ENCODE measurements at places on chromosomes 1 and 21. TPM values are rescaled to one million over a fixed set of nuclear protein-coding genes. Genes with fewer than 3 reads are reported as not detected.
A peak's percentile ranks its signal among the peaks of the same experiment; 100 is the strongest.

Gene SMCP
- total RNA-seq: not detected

DNA sequence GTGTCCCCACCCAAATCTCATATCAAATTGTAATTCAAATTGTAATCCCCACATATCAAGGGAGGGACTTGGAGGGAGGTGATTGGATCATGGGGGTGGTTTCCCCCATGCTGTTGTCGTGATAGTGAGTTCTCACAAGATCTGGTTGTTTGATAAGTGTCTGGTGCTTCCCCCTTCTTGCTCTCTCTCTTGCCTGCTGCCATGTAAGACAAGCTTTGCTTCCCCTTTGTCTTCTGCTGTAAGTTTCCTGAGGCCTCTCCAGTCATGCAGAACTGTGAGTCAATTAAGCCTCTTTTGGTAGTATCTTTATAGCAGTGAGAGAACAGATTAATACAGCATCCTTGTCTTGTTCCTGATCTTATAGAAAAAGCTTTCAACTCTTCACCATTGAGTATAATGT, 6.5 kb upstream of the LRRC39 start:
- no peak for DNase-seq

Gene SPOCD1
- 0.51 TPM for total RNA-seq

DNA sequence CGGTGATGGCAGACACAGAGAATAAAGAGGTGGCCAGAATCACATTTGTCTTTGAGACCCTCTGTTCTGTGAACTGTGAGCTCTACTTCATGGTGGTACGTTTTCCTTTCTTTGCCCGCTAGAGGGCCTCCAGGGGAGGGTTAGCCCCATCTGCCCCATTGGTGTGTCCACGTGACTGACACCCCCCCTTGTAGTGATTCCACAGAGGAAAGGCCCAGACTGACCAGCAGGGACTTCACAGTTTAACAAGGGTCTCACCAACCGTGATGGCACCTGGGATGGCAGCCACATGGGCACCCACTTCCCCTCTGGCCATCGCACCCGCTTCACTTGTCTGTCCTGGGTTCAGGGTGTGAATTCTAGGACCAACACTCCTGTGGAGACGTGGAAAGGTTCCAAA, 22.3 kb upstream of the SARS1 start:
- no peak for DNase-seq

- DNase-seq: no peak
Measured at GRCh38 chr21:42786884-42787283, 92.5 kb downstream of the WDR4 start.

DNA sequence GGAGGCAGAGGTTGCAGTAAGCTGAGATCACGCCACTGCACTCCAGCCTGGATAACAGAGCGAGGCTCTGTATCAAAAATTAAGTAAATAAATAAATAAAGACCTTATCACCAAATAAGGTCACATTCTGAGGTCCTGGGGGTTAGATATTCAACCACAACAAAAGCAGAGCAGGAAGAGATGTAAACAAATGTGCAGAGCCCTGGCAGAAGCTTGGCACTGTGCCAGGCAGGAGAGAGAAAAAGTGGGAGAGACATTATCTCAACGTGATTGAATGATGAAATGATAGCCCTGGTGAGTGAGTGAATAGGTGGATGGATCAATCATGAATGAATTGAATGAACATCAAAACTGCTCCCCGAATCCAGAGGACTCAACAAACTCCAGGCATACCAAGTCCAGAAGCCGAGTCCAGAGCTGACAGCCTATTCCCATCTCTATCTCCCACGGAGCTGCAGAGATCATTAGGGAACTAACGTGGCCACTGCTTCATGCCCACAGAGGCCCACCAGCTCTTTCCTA, 150.7 kb downstream of the TOMM20 start:
- DNase-seq: no peak

Gene KCNJ15
- 79.1 TPM for total RNA-seq

DNA sequence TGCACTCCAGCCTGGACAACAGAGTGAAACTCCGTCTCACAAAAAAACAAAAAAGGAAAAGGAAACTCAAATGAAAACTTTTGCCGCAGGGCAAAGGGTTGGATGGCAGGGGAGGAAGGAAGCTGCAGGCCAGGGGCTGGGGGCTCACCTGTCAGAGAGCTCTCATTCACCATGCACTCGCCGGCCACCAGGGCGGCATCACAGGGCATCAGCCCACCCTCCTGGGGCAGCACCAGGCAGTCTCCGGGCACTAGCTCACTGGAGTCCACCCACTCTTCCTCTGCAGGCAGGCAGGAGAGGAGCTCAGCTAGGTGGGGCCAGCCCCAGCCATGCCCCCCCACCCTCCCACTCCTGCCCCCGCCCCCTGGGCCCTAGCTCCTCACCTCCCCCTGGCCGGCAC, 11.9 kb downstream of the ATP13A2 start:
- DNase-seq: no peak

- no peak for DNase-seq
Measured at GRCh38 chr21:31349208-31349607, 5.1 kb upstream of the TIAM1 start.

Gene ACKR1
- 12.1 TPM for total RNA-seq

DNA sequence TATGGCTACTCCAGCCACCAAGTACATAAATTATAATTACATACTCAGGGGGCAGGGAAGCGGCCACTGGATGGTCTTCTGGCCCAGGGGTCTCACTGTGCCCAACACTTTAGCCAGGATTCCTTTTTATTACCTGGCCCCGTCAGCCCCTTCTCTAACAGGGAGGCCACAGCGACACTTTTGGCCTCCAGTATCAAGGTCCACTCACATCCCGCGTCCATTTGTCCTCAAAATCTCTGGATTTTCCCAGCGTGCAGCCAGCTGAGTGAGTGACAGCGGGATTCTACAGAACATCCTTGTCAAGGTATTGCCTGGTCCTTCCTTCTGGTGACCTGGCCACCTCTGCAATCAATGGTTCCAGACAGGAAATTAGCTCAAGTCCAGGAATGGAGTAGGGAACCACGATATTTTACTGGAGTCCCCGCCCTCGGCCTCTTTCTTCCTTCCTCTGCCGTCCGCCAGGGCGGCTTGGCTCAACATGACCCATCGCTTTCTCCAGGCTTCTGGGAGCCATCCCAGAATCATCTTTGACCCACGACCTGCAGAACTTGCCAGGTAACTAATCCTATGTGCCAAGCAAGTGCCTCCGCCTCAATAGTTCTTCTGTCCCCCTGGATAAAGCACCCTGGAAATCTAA, 2.7 kb upstream of the COL6A2 start:
- DNase-seq: no peak

DNA sequence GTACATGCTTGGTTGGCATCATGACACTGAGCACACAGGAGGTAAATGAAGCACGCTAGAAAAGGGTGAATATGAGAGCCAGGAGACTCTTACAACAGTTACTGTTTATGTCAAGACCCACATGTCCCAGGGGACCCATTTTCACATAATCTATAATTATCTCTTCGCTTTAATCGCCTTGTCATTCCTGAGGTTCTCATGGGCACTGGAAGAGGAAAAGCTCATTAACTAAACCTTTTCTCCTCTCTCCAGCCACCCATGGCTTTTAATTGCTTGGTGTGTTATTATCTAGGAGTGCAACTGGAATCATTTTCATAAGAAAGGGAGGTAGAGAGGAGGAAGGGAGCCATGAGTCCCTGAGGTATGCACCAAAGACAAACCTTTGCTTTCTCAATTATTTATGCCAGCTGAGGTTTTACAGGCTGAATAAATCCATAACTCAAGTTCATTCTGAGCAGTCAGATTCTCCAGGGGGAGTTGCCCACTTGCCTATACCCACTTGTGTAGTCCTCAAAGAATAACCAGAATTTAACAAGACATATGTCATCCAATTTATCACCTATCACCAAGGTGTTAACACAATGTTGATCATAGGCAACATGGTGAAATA, 77.4 kb downstream of the ACBD6 start:
- no peak for DNase-seq

- DNase-seq: no peak
Measured at GRCh38 chr1:44067266-44068250, 36.3 kb upstream of the SLC6A9 start.

DNA sequence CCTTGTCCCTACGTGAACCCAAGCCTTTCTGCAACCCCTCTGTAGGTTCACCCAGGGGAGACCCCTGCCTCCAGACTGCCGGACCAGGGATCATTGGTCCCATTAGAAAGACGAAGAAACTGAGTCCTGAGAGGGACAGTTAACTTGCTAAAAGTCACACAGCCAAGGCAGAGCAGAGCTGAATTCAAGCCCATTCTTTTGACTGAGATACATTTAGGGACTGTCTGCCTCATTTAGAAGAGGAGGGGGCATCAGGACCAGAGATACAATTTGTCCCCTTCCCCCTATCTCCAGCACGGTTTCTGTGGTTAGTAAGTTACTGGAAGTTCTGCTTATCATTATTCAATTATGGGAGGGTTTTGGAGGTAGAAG, 19.1 kb downstream of the KCNQ4 start:
- peak; percentile 41 for DNase-seq

DNA sequence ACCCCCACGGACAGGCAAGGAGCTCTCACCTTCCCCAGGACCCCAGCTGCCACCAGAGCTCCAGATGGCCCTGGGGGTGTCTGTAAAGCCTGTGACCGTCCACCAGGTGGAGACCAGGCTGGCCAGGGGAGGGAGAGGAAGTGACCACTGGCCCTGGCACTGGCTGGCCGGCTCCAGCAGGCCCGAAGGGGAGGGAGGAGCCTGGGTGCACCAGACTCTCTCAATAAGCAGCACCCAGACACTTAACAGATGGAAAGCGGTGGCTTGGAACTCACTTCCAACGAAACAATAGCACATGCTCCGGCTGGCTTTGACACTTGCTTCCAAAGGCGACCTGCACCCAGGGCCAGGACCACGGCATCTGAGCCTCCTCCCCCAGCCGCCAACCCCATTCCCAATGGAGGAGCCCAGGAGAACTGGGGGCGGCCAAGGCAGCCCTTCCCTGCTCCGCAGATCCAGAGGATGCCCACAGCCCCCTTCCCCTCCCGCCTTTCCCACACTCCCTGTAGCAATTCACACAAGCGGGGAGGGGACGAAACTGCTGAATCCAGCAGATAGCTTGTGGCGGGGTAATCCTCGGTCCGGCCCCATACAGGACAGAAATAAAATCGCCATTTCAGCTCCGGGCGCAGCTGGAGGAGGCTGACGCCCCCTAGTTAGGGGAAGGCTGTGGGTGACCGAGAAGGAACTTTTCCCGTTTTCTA, 742 bp upstream of the PDE9A start:
- peak; percentile 75 for DNase-seq

GRCh38 chr1:44293761-44294315, 61.2 kb downstream of the ERI3 start:
- no peak for DNase-seq

Gene RRP1B
- 14.6 TPM for total RNA-seq

Gene SH2D1B
- 0.61 TPM for total RNA-seq

GRCh38 chr1:104856091-104856490, 1106.4 kb downstream of the AMY1C start:
- no peak for DNase-seq

DNA sequence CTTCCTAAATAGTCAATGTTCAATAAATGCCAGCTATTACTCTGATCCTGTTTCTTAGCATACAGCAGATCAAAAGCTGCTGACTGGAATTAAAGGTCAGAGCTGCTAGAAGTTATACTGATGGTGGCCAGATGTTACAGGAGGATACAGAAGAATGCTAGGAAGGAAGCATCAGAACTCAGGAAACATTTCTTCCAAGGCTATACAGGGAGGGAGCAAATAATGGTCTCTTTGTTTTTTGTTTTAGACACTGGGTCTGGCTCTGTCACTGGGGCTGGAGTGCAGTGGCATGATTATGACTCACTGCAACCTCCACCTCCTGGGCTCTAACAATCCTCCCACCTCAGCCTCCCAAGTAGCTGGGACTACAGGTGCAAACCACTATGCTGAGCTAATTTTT, 175.5 kb downstream of the RGS7 start:
- no peak for DNase-seq

DNA sequence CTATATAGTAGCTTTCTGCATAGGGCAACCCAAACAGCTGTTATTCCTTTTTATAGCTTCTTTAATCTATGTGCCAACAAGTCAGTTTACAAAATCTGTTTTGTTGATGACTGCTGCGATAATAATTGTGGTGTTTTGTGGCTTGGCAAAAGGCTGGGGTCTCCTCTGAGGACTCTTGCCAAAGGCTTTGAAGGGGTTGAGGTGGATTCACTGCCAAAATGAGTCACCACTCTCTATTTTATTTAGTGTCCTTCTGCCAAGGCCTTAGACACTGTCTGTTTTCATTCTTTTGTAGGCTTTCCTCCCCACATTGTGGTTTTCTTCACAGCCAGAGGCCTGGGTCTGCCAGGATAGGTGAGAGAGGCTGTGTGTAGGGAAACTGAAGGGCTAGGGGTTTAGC, 161.8 kb downstream of the NFIA start:
- DNase-seq: peak; percentile 86

Gene DBT
- total RNA-seq: 13.0 TPM

DNA sequence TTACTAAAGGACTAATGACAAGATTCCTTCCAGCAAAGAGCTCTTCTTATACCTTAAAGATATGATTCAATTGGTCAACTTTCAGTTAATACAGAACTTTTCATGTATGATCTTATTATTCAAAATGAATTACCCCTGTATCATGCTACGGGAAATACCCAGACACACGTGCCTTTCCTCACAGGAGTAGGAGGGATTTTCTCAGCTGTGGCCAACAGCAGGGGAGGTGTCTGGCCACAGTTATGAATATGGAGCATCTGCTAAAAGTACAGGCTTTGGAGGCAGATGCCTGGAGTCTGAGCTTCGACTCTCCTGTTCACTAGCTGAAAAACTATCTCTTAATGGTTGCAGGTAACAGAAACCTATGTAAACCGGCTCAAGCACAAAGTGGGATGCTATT, 53.6 kb downstream of the KIAA1614 start:
- no peak for DNase-seq

GRCh38 chr1:9823693-9823942, 147 bp downstream of the CLSTN1 start:
- DNase-seq: no peak

Gene PIGM
- total RNA-seq: 9.1 TPM

DNA sequence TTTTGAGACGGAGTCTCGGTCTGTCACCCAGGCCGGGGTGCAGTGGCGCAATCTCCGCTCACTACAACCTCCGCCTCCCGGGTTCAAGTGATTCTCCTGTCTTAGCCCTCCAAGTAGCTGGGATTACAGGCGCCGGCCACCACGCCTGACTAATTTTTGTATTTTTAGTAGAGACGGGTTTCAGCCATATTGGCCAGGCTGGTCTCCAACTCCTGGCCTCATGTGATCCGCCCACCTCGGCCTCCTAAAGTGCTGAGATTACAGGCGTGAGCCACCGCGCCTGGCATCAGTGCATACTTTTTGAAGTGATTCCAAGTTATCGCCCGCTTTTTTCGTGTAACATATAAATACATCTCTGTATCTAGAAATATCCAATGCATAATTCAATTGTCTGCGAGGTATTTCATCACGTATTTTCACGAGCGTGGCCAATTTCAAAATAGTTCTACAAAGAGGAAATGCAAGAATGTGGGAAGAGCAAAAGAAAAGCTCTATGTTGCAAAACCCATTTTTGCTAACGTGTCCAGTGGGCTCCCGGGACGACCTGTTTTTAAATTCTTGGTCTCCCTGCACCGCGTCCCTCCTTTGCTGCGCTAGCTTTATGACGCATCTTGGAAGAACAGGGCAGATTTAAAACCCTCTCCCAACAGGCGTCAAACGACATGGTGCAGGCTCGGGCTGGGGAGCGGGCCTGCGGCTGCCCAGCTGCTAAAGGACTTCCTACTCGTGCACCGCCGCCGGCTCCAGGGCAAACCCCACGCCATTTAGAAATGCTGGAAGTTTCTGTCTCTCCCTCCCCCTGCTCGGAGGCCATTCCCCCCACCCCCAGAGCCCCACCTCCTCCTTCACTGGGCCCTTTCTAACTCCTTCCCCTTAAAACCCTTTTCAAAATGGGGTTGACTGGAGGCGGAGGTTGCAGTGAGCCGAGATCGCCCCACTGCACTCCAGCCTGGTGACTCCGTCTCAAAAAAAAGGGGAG, 923 bp upstream of the IFNGR2 start:
- DNase-seq: peak; percentile 85

GRCh38 chr1:56617141-56617540, 28.0 kb upstream of the PRKAA2 start:
- no peak for DNase-seq

Data from lung (tissue), 17 donors.